Glomerular endothelial cell (primary cell): ENCODE measurements at places on chromosomes 5 and 9. TPM values are rescaled to one million over a fixed set of nuclear protein-coding genes. Genes with fewer than 3 reads are reported as not detected.

GRCh38 chr5:34736445-34737115, 80.5 kb downstream of the RAI14 start:
- DNase-seq = no peak

- no peak for DNase-seq
Measured at GRCh38 chr5:67163231-67163756, 33.3 kb downstream of the CD180 start.

DNA sequence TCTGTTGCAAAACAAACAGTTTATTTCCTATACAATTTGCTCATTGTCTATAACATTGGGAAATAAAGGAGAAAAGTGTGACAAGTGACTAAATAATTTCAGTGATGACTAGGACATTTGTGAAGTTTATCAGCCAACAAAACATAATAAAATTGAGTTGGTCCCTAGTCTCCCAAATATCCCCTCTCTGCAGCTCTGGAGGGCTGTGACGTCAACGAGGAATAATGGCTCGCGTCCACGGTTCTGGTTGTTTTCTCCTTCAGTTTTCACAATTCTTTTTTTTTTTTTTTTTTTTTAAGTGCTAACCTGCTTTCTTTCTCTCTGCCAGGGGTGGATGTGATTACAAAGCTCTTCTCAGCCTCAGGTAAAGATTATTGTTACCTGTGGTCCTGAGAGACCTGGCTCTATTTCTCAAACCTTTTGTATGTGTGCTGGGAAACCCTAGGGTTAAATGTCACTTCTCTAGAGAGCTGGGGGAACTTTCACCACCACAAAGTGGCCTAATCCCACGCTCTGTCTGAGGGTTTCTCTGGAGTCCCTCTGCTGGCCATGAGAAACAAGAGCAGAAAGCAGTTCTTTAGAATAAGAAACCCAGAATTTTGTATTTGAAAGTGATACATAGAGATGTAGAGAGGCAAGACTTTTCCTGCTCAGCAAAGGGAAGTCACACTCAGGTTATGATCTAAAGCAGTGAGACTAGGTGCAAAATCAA, 36.2 kb upstream of the ANKRD55 start:
- no peak for DNase-seq

DNA sequence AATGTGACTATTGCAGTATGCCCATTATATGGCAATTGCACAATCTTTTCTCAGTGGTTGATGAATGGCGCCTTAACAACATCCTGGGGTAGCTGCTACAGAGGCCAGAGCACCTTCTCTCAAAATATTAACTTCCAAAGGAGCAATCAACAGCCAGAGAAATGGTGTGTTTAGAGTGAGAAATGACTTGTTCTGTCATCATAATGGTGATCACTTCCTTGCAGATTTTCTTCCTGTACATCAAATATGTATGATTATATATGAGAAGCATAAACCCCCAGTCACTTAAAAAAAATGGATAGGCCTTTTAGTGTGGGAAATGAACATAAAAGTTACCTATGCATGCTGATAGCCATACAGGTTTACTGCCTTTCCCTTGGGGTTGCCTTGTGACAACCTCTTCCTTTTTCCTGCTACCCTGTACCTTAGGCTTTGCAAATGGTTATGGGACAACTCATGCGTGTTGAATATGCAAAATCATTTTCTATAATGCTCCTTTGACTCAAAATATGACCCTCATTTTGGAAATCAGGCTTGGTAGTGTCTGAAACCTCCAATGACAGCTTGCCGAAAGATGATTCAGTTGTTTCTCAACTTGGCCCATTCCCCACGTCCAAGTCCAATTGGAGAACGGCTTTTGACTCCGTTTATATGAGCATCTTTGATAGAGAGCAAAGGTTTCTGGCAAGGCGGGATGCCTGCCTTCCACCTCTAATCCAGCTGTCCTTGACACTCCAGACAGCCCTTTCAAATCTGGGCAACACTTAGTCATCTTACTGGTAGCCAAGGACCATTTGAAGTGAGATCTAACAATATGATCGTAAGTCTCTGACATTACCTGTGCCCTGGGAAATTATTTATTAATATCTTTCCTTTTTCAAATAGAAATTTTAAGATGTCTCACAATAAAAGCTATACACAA, 69.3 kb downstream of the SLC1A1 start:
- DNase-seq = no peak

DNA sequence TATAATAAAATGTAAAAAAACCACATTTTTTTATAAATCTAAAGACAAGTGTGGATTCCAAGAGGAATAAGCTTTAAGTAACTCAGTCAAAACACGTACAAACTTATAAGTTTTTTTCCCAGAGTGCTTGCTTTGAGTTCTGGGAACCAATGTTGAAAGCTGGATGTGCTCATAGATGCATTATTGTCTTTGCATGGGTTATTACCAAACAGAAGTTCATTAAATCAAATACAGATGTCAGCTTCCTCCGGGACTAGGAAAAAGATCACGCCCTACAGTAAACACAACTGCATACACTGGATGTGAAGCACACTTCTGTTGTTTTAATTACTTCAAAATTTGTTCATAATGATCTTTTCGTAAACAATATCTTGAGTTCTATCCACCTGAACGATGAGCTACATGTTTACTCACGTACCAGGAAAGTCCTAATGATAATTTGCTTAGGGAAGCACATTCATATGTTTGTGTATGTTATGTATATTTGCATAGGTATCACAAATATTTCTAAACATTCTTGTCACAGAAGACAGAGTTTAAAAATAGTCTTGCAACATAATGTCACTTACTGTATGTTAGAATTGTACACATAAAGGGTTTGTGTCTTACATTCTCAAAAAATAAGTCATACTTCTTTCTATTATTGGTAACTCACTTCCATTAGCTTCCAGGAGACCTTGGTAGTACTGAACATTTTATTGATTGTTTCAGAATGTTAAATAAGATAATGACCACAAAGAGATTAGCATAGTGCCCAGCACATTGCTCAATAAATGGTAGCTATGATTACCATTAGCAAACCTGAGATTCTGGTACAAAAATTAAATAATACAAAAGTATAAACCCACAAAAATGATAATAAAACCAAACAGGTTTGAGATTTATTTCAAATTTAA, 427.4 kb downstream of the CETN3 start:
- no peak for DNase-seq

The LURAP1L gene
- total RNA-seq = 10.8 and 29.4 TPM in 2 replicates

The RALGPS1 gene
- total RNA-seq = 5.9 and 7.2 TPM in 2 replicates

DNA sequence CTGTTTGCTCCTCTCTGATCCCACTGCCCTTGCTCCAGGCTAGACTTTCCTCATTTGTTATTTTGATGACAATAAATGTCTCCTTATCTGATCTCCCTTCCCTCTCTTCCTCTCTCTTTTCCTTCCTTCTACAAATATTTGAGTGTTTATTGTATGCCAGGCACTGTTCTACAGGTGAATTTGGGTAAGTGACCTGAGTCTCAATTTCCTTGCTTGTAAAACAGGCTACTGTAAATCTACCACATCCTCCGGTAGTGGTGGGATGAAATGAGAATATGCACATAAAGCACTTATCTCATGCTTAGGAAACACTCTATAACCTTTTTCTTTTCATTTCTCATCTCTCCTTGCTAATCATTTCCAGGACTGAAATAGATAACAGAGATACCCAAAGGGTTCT, 86.4 kb downstream of the HMHB1 start:
- DNase-seq = no peak

DNA sequence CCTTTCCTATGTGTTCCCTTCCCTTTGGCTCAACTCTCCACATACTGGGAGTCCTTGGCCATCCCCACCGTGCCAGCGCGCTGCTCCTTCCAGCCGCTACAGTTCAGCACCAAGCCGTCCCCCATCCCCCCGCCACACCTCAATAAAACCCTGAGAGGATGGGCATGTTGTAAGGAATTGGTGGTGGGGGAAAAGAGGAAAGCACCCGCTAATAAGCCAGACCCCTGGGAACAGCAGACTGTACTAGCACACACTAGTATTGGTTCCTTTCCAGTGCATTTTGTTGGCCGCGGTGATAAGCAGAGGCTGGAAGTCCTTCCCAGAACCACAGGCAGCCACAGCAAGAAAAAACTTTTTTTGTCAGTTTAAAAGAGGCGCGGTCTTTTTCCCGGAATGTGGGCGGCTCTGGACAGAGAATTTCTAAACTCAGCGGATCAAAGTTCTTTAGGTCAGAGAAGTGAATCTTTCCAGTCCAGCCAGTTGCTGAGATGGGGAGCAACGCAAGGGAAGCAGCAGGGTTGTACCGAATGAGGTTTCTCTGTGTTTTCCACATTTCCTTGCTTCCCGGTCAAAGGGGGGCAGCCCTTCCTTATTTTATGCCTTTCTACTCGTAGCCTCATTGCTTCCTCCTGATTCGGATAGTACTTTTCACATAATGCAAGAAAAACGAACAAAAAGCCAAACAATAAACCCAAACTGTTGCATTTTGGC, 2.1 kb downstream of the CHSY3 start:
- no peak for DNase-seq

- no peak for DNase-seq
Measured at GRCh38 chr5:141845371-141845851, 32.8 kb downstream of the PCDH1 start.

The KIF27 gene
- total RNA-seq = 2.4 and 4.1 TPM in 2 replicates

The SYK gene
- 1.3 and 2.8 TPM in 2 replicates for total RNA-seq

The QRFP gene
- total RNA-seq = not detected in 2 replicates

- DNase-seq = no peak
Measured at GRCh38 chr5:149917073-149917676, 27.4 kb downstream of the PDE6A start.

- no peak for DNase-seq
Measured at GRCh38 chr9:109830545-109830944, 50.5 kb downstream of the PALM2AKAP2 start.

The CAVIN4 gene
- 3.3 and 4.1 TPM in 2 replicates for total RNA-seq

GRCh38 chr5:109645707-109646192, 44.0 kb upstream of the MAN2A1 start:
- no peak for DNase-seq

The C5orf52 gene
- total RNA-seq = not detected in 2 replicates

- no peak for DNase-seq
Measured at GRCh38 chr5:34712565-34712964, 56.4 kb downstream of the RAI14 start.

DNA sequence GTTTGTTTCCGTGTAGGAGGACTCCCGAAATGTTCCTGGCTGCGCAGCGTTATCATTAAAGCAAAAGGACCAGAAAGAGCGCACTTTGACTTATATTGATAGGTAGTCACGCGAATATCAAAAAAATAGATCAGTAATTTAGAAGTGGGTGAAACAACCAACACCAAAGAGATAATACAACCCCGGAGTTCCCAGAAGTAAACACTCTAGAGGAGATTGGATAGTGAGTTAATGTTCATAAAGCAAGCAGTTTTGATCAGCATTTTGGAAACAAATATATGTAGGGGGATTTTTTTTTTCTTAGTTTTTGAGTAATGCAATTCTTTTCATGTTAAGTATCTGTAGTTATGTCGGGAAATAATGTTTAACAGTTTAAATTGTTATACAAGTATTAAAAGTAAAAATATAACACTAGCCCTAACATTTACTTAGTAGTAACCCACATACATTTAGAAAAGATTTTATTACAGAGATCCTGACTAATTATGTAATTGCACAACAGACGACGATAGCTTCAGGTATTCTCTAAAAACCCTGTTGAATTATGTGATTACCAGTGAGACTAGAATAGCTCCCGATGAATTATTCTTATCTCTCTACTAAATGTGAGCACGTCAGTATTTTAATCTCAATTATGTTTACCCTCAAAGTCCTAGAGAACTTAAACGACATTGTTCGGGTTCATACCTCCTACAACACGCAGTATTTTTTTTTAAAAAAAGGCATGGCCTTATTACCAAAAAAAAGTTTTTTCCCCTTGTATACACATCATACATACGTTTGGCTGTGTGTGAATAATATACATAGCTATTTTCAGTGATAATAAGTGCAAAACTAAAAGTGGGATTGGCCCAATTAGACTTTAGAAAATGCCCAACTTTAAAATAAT, 9.4 kb upstream of the NFIB start:
- no peak for DNase-seq

The IFNK gene
- not detected in 2 replicates for total RNA-seq

- DNase-seq = no peak
Measured at GRCh38 chr9:85964949-85965348, 24.0 kb downstream of the NAA35 start.

The DDX4 gene
- not detected in 2 replicates for total RNA-seq

The TMC1 gene
- 0.23 and 0.82 TPM in 2 replicates for total RNA-seq

- no peak for DNase-seq
Measured at GRCh38 chr9:68541568-68541967, 885 bp upstream of the TMEM252 start.

The SLC2A6 gene
- total RNA-seq = 70.5 and 73.8 TPM in 2 replicates

The CNTFR gene
- not detected in 2 replicates for total RNA-seq

The PPP3R2 gene
- total RNA-seq = not detected in 2 replicates

GRCh38 chr9:99249619-99250018, 27.5 kb downstream of the SEC61B start:
- no peak for DNase-seq

The BNC2 gene
- total RNA-seq = 16.1 and 19.0 TPM in 2 replicates

- no peak for DNase-seq
Measured at GRCh38 chr9:123087359-123087888, 54.0 kb downstream of the GPR21 start.

The ARHGEF28 gene
- total RNA-seq = 83.0 and 143 TPM in 2 replicates

The IFNB1 gene
- total RNA-seq = not detected in 2 replicates

DNA sequence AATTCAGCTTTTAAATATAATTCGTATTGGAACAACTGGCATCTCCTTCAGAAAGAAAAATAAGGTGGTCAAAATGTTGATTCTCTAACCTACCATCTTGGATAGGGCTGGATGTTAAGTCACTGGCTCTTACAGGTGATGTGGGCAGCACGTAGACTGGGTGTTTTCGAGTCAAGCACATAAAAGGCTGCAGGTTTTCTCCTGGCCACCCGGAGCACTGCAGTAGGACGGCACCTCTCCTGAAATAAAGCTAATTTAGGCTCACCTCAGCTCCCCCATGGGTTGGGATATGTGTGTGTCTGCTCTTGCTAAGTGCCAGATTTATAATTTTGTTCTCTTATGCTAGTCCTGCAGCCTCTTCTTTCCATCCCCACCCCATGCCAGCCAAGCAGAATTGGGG, 80.3 kb downstream of the IQGAP2 start:
- DNase-seq = no peak

The SPAG8 gene
- 0.53 TPM in 1 of 2 replicates, not detected in the other for total RNA-seq

- DNase-seq = no peak
Measured at GRCh38 chr5:154370813-154371212, 75.0 kb upstream of the SAP30L start.

The CDX1 gene
- not detected in 2 replicates for total RNA-seq

DNA sequence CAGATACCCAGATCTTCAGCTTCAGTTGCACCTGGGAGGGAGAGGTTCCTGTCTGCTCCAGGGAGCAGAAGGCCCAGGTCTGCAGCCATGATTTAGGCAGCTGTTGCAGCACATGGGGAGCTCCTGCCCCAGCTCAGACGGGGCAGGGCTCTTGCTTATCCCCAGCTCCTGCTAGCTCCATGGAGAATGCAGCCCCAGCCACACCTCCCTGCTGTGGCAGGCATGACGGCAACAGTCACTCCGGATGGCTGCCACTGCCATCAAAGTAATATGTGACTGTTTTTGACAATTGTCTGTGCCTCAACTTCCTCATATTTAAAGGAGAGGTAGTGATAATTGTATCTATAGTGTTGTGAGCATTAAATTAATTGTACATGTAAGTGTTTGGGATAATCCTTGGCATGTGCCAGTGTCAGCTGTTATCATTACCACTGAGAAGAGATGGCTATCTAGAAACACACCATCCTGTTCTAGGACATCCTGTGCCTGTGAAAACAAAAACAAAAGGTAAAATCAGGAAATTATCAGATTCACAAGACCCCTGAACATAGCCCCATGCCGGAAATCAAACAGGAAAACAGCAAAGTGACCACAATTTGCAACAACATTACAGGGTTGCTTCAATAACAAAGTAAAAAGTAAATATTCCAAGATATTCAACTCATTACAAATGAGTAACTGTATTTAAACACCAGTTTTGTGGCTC, 1048.8 kb upstream of the ACO1 start:
- DNase-seq = no peak

The OSMR gene
- total RNA-seq = 22.8 and 37.3 TPM in 2 replicates
